IPS DF 6.9 (cell line): ENCODE measurements at places on chromosomes 6 and 20.

GRCh38 chr20:14830466-14830865 lies 493.1 kb upstream of the FLRT3 start:
- no peak for DNase-seq

GRCh38 chr20:41178904-41179432 lies 41.6 kb downstream of the PLCG1 start:
- no peak for DNase-seq

- DNase-seq, result no peak
These were observed 826 bp upstream of the PYGB start for GRCh38 chr20:25247000-25247517.

DNA sequence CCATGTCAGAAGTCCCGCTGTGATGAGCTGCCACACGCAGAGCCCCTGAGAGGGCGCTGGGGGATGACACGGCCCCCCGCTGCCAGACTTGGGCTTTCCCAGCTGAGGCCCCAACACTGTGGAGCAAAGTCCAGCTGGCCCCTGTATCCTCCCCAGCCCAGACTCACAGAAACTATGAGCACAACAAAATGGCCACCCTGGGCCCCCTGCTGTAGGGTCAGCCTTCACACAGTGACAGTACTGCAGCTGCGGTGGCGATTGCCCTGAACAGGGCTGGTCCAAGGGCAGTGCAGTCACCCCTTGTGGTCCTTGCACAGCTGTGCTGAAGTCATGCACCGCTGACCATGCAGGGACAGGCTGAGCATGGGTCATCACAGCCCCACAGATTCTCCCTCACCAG lies 78.2 kb upstream of the CST7 start:
- DNase-seq, result no peak

DNA sequence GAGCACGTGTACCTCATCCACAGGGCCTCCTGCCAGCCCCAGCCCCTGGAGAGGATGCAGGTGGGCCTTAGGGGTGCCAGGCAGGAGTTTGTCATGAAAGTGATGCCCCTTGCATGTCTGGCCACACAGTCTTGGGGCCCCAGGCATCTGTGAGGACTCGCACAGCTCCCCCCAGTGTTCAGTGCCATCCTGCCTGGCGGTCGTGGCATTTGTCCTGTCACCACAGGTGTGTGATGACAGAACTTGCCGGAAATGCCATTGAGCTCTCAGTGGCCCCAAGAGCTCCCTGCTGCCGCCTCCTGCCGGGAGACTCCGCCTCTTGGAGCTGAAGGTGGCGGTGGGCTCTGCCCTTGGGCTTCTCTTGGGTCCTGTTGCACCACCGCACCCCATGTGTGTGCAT lies 30.6 kb upstream of the ADRM1 start:
- no peak for DNase-seq

GRCh38 chr20:50043573-50044352 lies 61.0 kb downstream of the SNAI1 start:
- DNase-seq, result no peak

DNA sequence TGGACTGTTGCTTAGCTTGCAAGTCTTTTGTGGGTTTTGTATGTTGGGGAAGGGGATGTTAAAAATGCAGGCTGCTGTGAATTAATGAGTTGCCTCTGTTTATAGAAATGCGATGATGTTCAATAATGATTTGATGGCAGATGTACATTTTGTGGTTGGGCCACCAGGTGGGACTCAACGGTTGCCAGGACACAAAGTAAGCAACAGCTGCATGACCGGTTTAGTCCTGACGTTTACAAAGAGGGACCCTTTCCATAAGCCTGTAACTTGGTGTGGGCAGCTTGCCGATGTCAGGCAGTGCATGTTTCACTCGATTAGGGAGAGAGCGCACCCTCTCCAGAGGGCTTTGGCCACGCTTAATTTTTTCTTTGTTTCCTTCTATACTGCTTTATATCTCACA lies 1.3 kb downstream of the BTBD3 start:
- no peak for DNase-seq

- DNase-seq, result no peak
These were observed 49.4 kb downstream of the TMEM242 start for GRCh38 chr6:157273756-157274470.

- DNase-seq, result no peak
These were observed 1.7 kb upstream of the RPL7L1 start for GRCh38 chr6:42877695-42878094.

GRCh38 chr6:148271711-148272439 lies 70.8 kb upstream of the SASH1 start:
- no peak for DNase-seq

GRCh38 chr6:33411632-33412005 lies 805 bp downstream of the PHF1 start:
- DNase-seq, result no peak

DNA sequence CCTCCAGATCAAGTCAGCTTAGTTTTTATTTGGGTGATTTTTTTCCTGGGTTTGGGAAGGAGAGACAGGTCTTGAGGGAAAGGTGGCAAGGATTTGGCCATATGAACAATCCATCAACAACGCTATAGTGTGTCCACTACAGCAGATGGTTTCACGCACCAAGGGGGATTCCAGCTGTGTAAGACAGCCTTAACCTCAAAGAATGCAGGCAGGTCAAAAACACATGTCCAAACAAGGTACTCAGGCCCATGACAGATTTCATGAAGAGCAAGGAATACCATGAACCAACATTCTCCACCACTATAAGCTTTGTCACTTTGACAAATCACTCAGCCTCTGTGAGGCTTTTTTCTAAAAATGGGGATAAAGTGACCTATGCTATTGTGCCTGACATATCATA lies 2.0 kb downstream of the AIF1 start:
- no peak for DNase-seq

GRCh38 chr6:17856306-17856705 lies 131.1 kb downstream of the KIF13A start:
- no peak for DNase-seq

- no peak for DNase-seq
These were observed 592.1 kb upstream of the NRSN1 start for GRCh38 chr6:23533944-23534343.

DNA sequence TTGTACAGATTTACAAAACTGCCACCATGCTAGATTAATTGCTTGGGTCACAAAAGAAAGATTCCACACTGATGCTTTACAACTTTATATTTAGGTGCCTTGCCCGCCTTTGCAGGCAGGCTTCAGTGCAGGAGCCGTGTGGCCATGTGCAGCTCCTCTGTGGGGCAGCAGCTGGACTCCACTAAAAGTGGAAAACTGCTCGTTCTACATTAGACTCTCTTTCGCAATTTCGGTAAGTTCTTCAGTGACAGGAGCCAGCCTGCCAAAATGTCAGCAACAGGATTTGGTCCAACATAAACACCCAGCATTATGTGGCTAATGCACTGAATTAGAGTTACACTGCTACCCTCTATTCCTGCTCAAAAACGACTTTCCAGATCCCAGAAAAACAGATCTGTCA lies 174.4 kb upstream of the KCNK16 start:
- no peak for DNase-seq

DNA sequence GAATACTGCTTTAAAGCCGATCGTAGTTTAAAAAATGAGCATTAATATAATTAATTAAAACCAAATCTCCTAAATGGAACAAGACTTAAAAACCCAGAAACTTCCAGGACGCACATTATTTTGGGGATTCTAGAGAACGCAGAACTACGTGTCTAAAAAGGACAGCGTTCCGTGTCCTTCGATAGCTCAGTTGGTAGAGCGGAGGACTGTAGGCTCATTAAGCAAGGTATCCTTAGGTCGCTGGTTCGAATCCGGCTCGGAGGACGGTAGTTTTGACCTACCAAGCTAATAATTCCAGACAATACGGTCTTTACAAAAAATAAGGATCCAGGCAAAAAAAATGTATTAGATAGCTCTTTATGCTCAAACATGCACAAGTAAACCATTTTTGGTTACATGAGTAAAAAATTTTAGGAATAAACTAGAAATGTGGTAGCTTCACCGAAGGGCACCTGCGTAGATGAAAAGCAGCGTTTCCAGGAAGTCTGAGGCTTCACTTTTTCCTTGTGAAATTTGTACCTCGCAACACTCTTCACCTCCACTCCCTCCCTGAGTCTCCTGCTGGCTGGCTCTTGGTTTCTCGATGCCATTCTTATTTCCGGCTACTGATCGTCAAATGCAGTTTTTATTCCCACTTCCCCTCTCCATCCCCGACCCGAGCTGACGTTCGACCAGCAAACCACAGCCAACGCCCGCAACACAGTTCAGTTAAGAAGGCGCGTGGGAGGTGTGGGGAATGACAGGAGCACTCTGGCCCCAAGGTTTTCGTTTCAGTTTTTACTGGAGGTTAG lies 19.6 kb upstream of the ABT1 start:
- no peak for DNase-seq
